ENCODE measurements at places on chromosomes 7 and 10.

- DNase-seq = no peak
Observed at GRCh38 chr10:29141761-29142160, 147.1 kb upstream of the LYZL1 start.

- no peak for DNase-seq
Observed at GRCh38 chr7:93981480-93981874, 22.7 kb downstream of the BET1 start.

DNA sequence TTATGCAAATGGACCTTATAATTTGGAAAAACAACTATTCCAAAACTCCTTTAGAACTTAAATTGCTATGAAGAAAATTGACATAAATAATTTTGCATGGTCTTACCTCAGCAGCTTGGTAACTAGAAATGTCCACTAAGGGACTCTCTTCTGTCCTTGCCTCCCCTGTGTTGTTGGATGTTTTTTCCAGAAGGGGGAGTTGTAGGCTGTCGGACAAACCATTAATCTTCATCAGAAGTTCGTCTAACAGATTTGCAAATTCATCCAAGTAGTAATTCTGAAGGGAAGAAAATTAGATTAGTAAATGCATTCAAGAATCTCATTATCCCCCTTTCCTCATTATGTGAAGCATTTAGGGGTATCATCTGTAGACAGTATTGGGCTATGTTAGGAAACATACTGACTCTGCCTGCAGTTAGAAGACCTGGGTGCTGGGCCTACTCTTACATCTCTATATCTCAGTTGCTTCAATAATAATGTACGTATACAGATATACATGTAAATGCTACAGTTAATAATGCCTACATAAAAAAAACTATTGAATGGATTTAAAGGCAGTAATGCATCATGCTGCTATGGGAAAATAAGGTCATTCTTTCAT is 155.6 kb downstream of the PKD1L1 start:
- no peak for DNase-seq

DNA sequence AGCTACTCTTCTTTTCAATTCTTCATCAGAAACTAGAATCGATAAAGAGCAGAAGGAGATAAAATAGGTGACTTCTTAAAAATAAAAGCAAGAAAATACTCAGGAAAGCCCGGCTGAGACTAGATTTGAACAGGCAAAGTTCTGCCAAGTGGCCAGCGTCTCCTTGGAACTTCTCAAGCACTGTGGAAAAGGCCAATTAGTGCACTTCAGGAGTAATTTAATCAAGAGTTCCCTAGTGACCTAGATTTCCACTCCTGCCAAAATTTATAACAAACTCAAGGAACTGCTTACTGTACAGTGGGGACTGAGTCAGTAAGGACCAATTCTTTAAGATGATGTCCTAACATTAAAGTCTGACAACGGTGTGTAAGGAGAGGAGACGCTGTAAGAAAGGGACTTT is 57.3 kb downstream of the CHCHD3 start:
- DNase-seq = no peak

- no peak for DNase-seq
Observed at GRCh38 chr10:11242443-11243387, 225.0 kb downstream of the CELF2 start.

GRCh38 chr10:5546891-5547680 is 22.3 kb downstream of the CALML3 start:
- no peak for DNase-seq

GRCh38 chr10:29035721-29036120 is 253.1 kb upstream of the LYZL1 start:
- DNase-seq = no peak

DNA sequence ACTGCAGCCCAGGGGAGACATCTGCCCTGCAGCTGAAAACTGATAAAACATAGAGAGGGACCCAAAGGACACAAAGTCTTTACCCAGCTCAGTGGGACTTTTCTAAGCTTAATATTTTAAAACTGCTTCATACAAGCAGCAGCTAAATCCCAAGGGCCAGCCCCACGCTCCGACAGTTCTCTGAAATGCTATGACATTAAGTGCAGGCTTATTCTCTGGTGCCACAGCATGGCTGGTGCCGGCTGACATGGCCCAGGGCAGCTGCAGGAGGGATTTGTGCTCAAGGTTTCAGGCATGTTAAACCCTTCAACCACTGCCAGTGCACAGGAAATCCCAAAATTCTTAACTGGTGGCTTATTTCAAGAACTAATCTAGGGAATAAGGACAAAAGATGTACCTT is 170.9 kb downstream of the PARD3 start:
- DNase-seq = no peak

DNA sequence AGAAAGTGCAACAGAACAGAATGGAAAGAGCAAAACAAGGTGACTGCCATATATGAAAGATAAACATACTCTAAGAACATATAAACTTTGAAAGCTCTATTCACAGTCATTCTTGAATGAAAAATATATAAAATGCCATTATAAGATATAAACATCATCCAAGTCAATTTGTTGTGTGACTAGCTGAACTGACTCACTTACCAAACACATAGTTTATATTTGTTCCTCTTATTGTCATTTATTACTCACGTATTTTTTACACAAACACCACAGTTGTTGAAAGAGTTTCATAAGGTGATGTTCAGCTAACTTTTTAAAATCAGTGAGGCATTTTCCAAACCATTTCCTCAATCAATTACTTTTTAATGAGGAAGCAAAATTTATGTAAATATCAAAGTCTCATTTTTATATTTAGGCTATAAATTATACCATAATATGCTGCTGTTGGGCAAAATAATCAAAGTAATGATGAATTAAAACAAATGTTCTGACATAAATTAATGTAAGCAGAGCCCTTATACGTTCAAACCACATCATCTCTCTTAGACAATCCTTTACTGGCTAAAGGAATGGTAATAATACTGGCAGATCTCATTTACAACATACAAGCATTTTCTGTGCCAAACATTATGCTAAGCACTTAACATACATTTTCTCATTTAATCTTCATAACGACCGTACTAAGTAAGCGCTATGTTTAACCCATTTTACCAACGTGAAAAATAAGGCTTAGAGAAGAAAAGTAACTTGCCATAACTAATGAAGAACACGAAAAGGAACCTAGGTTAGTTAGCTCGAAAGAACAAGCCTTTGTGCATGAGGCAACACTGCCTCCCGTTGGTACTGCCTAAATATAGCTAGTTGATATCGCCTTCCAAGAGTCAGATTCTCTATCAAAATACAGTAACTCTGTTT is 7.3 kb downstream of the LRRN3 start:
- peak; percentile 45 for DNase-seq

GRCh38 chr7:79217468-79217867 is 236.0 kb downstream of the MAGI2 start:
- no peak for DNase-seq

GRCh38 chr10:51137756-51138529 is 63.7 kb downstream of the PRKG1 start:
- DNase-seq = no peak

GRCh38 chr7:35256256-35257175 is 2.6 kb upstream of the TBX20 start:
- DNase-seq = no peak

GRCh38 chr7:38318241-38318640 is 44.8 kb upstream of the TARP start:
- no peak for DNase-seq

GRCh38 chr10:59894114-59894513 is 12.2 kb downstream of the CCDC6 start:
- DNase-seq = no peak

GRCh38 chr7:30359957-30360356 is 75.6 kb downstream of the ZNRF2 start:
- DNase-seq = no peak

- no peak for DNase-seq
Observed at GRCh38 chr10:116590590-116591444, at the start of gene PNLIPRP1. PNLIPRP1 (plus strand) TSS chr10:116590959; CDS start chr10:116591130, 171 bp downstream.

DNA sequence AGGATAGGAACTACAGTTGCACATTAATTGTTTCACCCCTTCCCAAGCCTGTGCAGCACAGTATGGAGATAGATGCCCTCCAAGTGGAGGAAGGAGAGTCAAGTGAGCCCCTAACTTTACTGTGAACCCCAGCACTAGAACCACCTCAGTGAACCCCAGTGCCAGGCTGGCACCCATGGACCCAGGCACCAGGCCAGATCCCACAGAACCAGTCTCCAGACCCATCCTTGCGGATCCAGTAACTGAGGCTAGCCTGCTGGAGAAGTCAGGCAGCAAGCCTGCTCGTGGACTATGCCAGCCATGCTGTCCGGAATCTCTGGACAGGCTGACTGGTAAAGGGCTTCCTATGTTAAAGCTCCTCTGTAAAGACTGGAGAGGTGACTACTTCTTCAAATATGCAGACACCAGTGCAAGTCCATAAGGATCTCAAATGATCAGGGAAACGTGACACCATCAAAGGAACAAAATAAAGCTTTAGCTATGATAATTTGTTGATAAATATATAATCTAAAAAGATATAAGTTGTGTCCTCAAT is 27.7 kb downstream of the SHOC2 start:
- DNase-seq = no peak

DNA sequence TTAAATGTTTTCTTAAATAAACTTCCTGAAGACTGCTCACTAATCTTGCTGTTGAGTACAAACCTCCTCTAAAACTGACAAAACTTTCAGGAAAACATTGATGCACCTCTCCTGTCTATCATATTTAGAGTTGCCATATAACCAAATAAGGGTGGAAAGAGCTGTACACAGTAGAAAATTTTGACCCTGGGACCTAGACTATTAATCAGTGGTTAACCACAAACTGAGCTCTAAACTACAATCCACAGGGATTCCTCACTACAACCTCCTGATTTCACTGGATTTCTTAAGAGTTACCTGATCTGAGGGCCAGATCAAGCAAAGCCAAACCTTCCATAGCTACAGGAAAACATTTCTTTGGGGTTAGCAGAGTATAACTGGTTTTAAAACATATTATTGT is 39.9 kb upstream of the WNT16 start:
- DNase-seq = no peak

- DNase-seq = no peak
Observed at GRCh38 chr10:133170092-133170491, 10.1 kb downstream of the KNDC1 start.

DNA sequence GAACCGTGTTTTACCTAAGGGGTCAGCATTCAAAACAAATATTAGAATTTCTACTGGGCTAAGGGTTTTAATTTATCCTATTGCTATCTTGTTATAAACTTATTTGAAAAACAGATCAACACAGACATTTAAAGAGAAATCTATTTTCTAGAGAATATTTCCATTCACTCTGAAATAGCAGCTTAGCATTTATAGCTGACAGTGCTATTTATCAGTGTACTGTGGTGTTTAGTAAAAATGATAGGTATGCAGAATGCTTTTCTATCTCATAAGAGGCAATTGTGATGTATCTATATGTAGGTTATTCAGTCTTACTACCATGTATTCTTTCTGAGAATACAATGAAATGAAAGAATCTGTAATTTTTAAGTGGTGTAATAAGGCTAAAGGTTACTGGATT is 1077.4 kb downstream of the REEP3 start:
- no peak for DNase-seq

GRCh38 chr7:7808626-7809025 is 90.2 kb upstream of the RPA3 start:
- DNase-seq = no peak

DNA sequence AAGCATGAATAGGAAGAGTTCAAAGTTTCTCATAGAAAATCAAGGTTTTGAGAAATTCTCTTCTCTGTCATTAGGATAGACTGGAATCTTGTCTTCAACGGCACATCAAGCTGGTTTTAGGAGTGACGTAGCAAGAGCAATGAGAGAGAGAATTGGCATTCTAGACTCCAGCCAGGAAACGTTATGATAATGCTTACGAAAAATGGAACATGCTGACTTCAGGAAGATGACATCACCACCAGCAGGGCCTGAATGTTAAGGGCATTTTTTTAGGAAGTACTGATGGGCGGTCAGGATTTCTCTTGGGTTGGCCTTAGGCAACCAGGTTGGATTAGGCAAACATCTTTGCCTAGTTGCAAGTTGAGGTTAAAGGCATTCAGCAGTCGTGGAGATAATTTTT is 213.2 kb upstream of the CTBP2 start:
- no peak for DNase-seq

GRCh38 chr10:130737621-130738020 is 573.9 kb downstream of the TCERG1L start:
- no peak for DNase-seq

DNA sequence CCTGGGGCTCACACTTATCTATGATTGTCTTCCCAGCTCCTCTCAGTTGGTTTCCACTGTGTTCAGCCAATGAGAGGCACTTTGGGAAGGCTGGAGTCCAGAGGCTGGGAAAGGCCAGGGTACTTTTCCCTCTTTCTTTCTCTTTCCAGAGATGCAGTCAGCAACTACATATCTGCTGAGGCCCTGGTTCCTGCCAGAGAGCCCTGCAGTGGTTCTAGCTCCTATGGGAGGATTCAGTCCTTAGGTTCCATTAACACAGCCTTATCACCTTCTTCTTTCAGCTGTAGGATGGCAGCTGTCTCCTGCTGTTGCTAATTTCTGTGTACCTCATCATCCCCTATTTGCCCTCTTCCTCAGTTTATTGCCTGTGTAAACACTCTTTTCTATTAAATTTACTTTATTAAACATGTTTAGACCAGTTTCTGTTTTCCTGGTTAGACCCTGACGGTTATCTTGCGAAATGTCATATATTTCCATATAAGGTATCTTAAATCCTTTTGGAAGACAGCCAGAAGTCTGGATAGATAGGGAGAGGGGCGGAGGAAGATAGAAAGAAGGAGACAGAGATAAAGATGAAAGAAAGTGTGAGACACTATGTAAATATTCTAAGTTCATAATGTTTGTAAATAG is 100.3 kb downstream of the HGF start:
- DNase-seq = no peak

- DNase-seq = no peak
Observed at GRCh38 chr7:104642560-104642959, 314.2 kb downstream of the LHFPL3 start.

- DNase-seq = no peak
Observed at GRCh38 chr10:85612833-85613232, 753.8 kb downstream of the GRID1 start.

DNA sequence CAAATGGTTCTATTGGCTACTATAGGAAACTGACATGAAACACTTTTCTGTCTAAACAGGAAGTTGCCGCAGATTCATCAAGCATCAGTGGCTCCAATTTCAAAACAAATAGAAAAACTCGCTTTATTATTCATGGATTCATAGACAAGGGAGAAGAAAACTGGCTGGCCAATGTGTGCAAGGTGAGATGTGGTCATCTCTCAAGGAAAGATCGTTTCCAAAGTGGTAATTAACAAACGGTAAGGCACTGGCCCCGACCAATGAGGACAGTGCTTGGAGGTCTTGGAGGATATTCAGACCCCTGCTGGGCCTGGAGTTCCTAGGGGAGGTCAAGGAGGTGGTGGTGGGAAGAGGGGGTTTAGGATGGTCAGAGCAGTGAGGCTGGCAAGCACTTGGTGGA is 2.6 kb downstream of the PNLIP start:
- no peak for DNase-seq

- peak; percentile 65 for DNase-seq
Observed at GRCh38 chr7:1579481-1580421, 9.9 kb upstream of the PSMG3 start.

GRCh38 chr7:134245253-134245652 is 71.5 kb downstream of the SLC35B4 start:
- no peak for DNase-seq

Data from stimulated activated CD4-positive, alpha-beta T cell treated with anti-CD3 and anti-CD28 coated beads, TNF-alpha, amount 100 ng/mL, for 1 hour (primary cell).